NCI-H1048 (cell line): ENCODE measurements at places on chromosomes 12 and 14.

GRCh38 chr14:66401449-66402095 is 84.6 kb upstream of the CCDC196 start:
- no peak for DNase-seq

DNA sequence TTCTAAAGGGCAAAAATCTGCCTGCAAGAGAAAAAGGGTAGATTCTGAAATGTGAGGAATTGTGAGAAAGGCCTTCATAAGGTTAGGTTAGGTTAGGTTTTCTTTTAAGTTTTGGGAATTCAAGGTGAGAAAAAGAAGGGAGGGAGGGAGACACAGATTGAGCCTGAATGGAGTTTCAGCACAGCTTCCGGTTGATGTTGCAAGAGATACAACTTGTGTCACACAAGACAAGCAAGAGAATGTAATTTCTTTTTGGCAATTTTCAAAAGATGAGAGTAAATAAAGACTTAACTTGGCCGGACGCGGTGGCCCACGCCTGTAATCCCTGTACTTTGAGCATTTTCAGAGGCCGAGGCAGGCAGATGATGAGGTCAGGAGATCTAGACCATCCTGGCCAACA is 63.8 kb downstream of the CPSF2 start:
- DNase-seq, result no peak

- no peak for DNase-seq
These were observed 1.5 kb downstream of the SIX6 start for GRCh38 chr14:60510254-60510950.

GRCh38 chr12:58105225-58106119 is 164.1 kb downstream of the ATP23 start:
- DNase-seq, result no peak

- no peak for DNase-seq
These were observed 231.2 kb downstream of the PIK3C2G start for GRCh38 chr12:18492372-18493025.

- DNase-seq, result no peak
These were observed 58.7 kb downstream of the DRAM1 start for GRCh38 chr12:101935890-101936746.

DNA sequence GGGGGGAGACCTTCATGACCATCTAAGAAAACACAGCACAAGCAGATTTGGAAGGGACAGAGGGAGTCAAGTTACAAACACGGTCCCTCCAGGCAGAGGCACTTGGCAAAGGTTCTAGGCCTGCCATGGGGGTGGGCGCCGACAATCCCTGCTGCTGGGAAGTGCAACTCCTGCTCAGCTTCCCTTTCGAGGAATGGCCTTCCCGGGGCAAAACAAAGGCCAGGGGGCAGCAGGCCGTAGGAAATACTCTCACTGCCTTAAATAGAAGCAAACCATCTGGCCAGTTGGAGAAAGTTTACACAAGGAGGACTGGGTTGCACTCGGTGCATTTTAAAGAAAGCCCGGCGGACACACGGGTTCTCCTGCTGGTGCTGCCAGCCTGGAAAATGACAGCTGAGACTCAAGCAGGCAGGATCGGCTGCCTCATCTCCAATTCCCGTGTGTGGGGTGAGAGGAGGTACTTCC is 65.8 kb downstream of the ITPK1 start:
- no peak for DNase-seq

- DNase-seq, result no peak
These were observed 289.1 kb downstream of the RPS29 start for GRCh38 chr14:49297102-49297501.

- DNase-seq, result no peak
These were observed 11.7 kb upstream of the KRT73 start for GRCh38 chr12:52630008-52630500.

- no peak for DNase-seq
These were observed at the start of gene CLEC2B for GRCh38 chr12:9869307-9870161. CLEC2B (minus strand) TSS chr12:9869354.

- DNase-seq, result no peak
These were observed 66.3 kb upstream of the ESRRB start for GRCh38 chr14:76309572-76310162.

GRCh38 chr14:35965400-35965799 is 139.3 kb downstream of the BRMS1L start:
- no peak for DNase-seq

DNA sequence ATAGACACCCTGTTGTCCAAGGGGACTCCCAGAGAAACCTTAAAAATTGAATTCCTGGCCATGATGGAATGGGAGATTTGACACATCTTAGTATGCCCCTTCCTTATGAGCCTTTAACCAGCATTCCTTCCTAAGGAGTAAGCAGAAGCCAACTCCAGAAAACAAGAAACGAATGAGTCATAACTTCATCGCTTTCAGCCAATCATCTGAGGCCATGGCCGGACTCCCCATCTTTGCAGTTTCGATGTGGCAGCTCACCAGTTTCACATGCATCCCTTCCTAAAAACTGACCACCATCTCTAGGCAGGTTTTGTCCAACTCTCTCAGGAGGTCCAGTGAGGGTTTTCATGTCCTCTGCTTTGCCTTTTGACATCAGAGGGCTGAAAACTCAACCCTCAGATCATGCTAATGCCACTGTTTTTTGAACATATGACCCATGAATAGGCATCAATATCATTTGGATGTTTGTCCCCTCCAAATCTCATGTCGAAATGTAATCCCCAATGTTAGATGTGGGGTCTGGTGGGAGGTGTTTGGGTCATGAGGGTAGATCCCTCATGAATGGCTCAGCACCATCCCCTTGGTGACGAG is 19.9 kb downstream of the DAAM1 start:
- DNase-seq, result no peak

GRCh38 chr12:48198672-48198971 is 4.5 kb downstream of the OR10AD1 start:
- DNase-seq, result no peak

GRCh38 chr14:22488522-22489243 is 100.3 kb downstream of the DAD1 start:
- DNase-seq, result no peak

DNA sequence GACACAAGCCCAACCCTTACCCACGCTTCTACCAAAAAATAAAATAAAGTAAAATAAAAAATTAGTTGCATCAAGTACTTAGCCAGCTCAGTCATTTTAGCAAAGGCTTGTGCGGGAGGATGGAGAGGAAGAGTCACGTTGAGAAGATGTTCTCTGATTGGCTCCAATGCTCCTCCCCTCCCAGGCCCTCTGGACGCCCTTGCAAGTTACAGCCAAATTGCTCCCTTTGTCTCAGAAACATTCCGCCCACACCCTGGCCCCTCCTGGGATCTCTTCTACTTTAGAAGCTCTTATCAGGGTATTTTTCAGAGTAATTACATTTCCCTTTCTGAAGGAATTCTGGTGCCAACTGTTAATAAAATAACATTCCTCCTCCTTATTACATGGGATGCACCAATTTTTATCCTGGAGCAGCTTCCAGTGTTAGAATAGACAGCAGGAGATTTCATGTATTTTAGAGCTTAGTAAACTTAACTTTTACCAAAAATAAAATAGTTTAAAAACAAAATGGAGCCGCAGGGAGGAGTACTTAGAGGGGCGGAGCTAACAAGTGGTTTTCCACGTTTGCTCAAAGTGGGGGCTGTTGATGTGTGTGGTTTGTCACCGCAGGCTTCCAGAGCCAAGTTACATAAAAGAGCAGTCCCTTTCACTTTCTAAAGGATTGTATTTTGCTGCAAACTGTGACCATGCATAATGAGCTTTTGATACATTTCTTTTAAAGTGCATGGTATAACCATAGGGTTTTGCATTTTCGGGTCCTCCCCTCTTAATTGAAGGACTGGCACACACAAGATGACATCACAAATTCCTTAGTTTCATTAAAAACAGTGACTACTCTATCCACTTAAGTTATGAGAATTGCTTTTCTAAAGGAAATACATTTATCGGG is 71.7 kb upstream of the RAP1B start:
- DNase-seq, result no peak

DNA sequence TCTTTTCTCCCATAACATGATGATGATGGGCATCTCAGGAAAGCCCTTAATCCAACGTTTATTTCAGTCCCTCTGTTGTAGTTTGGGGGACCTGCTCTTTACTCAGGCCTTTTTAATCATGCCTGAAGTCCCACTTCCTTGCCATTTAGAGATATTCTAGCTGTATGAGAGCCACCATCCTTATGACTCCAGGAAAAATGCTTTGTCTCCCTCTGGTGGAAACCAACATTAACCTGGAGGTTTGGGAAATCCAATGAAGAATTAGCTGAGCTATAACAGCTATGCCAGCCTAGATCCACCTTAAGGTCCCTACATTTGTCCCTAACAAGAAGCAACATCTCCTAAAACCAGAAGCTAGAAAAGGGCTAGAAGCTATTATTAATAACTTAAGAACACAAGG is 1399.1 kb downstream of the LRFN5 start:
- no peak for DNase-seq

GRCh38 chr14:31954991-31955390 is 122.1 kb upstream of the ARHGAP5 start:
- no peak for DNase-seq

GRCh38 chr14:84456946-84457345 is 1073.0 kb upstream of the FLRT2 start:
- no peak for DNase-seq

DNA sequence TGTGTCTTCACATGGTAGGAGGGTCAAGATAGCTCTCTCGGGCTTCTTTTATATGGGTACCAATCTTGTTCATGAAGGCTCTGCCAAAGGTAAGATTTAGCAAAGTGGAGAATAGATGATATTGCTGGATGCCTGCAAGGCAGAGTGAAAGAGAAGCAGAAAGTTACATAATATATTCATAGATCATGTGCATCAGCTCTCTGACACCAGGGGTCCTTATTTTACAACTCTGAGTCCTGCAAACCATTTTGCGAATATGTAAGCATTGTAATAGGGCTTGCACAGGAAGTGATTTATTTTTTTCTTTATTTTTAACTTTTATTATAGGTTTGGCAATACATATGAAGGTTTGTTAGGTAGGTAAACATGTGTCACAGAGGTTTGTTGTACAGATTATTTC is 31.8 kb downstream of the CRADD start:
- no peak for DNase-seq
